Activated CD4-positive, alpha-beta T cell treated with anti-CD3 and anti-CD28 coated beads, Interleukin-2, amount 50 U/mL, for 24 hours (primary cell): ENCODE measurements at places on chromosomes 3 and 15.

GRCh38 chr3:26365706-26366105, 256.9 kb upstream of the LRRC3B start:
- DNase-seq = no peak

- no peak for DNase-seq
These were observed 110.1 kb downstream of the DNAH12 start for GRCh38 chr3:57434041-57434440.

DNA sequence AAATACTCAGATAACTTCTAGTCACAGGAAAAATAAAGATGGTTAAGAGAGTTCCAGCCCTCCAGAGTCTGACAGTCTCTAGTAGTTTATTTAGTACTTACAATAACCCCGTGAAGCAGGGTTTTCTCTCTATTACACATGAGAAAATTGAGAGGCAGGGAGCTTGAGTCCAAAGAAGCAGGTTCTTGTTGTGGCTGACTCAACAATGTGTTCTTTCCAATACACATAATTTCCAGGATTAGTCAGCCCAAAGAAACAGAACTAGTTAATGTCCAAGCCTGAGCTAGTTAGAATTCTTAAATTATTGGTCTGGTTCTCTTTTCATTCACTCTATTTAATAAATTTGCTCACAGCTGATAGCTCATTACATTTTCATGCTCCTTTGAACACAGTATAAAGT, 49.9 kb downstream of the ALDH1A2 start:
- no peak for DNase-seq

- DNase-seq = no peak
These were observed 218.6 kb downstream of the NR2F2 start for GRCh38 chr15:96549136-96549535.

DNA sequence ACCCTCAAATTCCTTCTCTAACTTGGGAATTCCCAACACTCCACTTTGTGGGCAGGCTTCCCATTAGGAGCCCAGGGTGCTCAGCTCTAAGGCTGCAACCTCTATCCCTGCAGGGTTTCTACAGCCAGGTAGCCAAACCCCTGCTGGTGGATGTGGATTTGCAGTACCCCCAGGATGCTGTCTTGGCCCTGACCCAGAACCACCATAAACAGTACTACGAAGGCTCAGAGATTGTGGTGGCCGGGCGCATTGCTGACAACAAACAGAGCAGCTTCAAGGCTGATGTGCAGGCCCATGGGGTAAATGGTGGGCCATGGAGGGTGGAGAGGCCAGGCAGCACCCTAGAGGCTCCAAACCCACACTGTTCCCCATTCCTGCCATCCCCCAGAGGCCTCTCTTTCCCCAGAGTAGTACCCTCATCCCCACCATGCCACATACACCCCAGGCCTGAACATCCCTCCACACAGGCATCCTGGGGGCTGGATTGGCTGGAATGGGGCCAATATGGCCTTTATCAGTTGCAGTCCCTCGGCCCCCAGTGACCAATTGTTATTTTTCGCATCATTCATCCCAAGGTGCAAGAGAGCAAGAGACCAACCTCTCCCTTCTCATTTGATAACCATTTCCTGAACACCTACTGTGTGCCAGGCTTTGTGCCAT, 7.7 kb downstream of the ITIH1 start:
- DNase-seq = no peak

- no peak for DNase-seq
These were observed 44.2 kb downstream of the ACAD9 start for GRCh38 chr3:128923576-128923975.

GRCh38 chr3:157531771-157532170, 28.6 kb upstream of the VEPH1 start:
- DNase-seq = no peak

DNA sequence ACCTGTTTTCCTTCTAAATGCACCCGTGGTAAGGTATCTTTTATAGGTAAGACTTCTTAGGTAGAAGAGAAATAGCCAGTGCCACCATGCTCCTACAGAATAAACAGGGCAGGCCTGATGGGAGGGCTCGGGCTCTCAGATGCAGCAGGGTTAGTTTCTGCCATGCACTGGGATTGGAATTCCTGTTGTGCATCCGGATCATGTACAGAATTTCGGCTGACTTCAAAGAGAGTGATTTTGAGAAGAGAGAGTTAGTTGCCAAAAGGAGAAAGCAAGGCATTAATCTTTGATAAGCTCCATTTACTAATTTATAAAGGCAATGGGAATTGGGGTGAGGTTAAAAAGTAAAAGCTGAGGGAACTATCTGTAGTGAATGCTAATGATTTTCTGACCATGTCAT, 211.2 kb downstream of the WDR72 start:
- no peak for DNase-seq

DNA sequence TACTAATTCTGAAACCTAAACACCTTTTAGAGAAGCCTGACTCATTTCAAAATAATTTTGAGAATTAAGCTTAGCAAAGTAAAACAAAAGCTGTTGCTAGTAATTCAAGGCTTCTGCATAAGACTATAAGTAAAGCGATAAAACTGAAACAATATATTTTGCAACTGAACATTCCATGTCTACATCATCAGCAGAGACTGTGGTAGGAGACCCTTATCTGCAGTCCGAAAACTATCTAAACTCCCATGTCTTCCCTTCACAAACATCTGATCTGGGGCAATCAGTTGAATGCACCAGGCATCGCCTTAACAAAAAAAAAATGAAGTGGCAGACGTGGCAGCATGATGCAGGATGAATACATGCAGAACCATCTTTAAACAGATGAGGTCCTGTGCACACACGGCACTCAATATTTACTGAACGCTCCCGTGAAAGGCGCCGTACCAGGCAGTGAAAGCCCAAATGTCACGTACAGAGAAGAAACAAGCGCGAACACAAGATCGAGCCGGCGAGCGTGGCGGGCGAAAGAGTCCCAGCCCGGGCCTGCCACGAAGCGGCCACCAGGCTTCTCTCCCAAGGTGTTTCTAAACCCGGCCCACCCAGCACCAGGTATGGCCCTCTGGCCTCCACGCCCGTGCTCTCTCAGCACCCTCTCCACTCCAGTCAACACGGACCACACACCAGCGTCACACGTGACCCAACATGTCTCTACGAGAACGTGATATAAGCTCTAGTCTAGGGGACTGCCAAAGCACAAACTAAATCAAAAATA, 63.0 kb downstream of the CHSY1 start:
- no peak for DNase-seq

GRCh38 chr3:105853801-105854432, 14.9 kb downstream of the CBLB start:
- DNase-seq = no peak

GRCh38 chr3:36546226-36546625, 165.9 kb downstream of the STAC start:
- no peak for DNase-seq

DNA sequence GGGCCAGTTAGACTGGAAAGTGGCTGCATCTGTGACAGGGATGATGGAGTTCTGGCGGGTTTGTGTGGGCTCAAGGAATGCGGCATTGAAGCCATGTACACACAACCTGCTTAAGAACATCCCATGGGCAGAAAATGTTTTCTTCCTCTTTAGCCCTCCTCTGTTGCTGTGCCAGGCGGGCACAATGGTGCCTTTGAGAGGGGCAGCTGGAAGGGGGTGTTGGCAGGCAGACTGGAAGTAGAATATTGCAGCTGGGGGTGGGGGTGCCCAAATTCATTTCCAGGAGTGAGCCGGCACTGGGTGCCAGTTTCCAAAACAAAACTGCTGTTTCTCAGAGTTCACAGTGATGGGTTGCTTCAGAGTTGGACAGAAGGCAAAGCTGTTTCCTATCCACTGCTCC, 91.8 kb upstream of the ETV5 start:
- no peak for DNase-seq

DNA sequence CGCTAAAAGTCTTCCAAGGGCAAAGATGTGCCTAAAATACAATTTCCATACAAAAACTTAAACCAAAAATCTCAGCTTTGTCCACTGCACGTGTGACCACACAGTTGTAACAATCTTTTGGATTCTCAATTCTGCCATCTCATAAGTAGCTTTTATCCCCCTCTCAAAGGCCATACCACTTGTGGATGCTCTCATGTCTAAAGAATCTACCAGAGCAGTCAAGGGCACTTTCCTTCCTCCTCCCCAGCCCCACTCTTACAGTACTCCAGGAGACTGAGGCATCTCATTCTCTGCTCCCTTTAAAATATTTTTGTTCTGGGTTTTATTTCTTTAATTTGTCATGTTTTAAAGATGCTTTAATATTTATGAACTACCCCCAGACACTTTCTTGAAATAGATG, 102.3 kb upstream of the PFN2 start:
- no peak for DNase-seq

DNA sequence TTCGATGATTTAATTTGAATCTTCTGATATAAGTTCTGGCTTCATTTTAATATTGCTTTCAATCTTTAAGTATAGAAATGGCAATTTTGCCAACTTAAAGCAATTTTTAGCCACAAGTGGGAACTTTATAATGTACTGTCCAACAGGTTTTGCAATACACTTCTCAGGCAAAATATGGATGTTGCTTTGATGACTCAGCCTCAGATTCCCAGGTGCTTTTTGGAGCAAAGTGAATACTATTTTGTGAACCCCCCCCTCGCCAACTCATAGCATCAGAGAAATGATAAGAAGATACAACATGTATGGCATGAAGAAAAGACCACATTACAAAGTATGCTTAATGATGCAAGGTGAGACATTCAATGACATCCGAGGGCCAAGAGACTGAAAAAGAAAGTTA, 158.1 kb downstream of the GABRB3 start:
- DNase-seq = no peak

- DNase-seq = no peak
These were observed 37.4 kb downstream of the TM2D3 start for GRCh38 chr15:101614761-101615160.

- DNase-seq = no peak
These were observed 248.8 kb upstream of the TPM1 start for GRCh38 chr15:62793752-62794144.
